Memory B cell (primary cell): ENCODE measurements at places on chromosomes 6 and 20.

DNA sequence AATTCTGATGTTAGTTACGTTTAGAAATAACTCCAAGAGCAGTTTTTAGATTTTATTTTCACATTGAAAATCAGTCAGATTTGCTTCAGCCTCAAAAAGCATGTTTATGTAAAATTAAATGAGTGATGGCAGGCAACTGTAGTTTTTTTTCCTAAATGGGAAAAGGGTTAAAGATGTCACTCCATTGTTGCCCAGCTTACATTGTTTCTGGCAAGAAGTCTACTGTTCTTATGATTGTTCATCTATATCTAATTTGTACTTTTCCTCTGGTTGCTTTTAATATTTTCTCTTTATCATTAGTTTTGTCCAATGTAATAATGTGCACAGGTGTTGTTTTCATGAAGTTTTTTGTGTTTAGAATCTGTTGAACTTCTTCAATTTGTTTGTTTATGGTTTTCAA is 6.7 kb upstream of the TTK start:
- no peak for DNase-seq

DNA sequence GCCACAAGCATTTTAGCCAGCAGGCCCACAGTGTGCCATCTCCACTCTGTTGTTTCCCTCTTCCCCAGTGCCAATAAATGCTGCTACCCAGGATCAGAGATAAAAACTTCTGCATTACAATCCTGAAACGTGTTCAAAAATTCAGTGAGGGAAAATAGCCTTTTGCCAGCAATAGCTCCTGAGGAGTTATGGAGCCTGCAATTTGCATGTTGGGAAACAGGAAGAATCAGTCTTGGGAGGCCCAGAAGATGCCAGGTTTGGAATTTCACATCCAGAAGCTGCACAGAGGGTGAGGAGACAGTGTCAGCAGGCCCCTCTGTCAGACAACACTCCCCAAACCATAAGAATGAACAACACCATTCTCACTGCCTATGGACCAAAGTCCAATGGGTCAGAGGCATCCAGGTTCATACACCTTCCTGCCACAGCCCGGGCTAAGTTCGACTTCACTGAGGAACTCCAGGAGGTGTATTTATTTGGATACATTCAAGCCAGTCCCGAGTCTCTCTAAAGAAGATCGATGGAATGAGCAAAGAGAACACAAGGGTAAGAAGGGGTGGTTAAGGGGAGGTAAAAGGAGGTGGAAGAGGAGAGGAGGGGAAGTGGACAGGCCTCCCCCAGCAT is 20.8 kb downstream of the RRBP1 start:
- DNase-seq: no peak

- no peak for DNase-seq
Observed at GRCh38 chr20:14295238-14295637, 42.2 kb downstream of the FLRT3 start.

- no peak for DNase-seq
Observed at GRCh38 chr6:108850669-108851465, 2.6 kb downstream of the ARMC2 start.

GRCh38 chr6:51743999-51744398 is 343.4 kb downstream of the PKHD1 start:
- DNase-seq: no peak
